Transverse colon (tissue), 4 donors: ENCODE measurements at places on chromosomes 1 and 21. TPM values are rescaled to one million over a fixed set of nuclear protein-coding genes. Genes with fewer than 3 reads are reported as not detected.

The TMEM125 gene
- 60.6 TPM for total RNA-seq

The TAF5L gene
- total RNA-seq: 15.3 TPM

The HSD3B2 gene
- 3.0 TPM for total RNA-seq

The HECTD3 gene
- 133 TPM for total RNA-seq

The LYPD8 gene
- 21.9 TPM for total RNA-seq

The TATDN3 gene
- total RNA-seq: 17.0 TPM

The SELL gene
- total RNA-seq: not detected

The RHCE gene
- total RNA-seq: not detected

The AJAP1 gene
- total RNA-seq: not detected

The FCRL4 gene
- not detected for total RNA-seq

The RO60 gene
- 11.6 TPM for total RNA-seq

The RHD gene
- total RNA-seq: not detected

The PHGDH gene
- 11.9 TPM for total RNA-seq

The CDC42BPA gene
- 54.3 TPM for total RNA-seq

The EPRS1 gene
- total RNA-seq: 31.1 TPM

The GPR37L1 gene
- total RNA-seq: 0.55 TPM

The LCE3D gene
- not detected for total RNA-seq

The UROD gene
- 61.7 TPM for total RNA-seq

The ESRRG gene
- total RNA-seq: 0.20 TPM

The INAVA gene
- total RNA-seq: 235 TPM

The ERICH3 gene
- under 0.01 TPM for total RNA-seq

The PMF1 gene
- 40.3 TPM for total RNA-seq
